ENCODE measurements at places on chromosomes 5 and 9. TPM values are rescaled to one million over a fixed set of nuclear protein-coding genes. Genes with fewer than 3 reads are reported as not detected.

SLCO6A1 gene
- not detected for total RNA-seq

DNA sequence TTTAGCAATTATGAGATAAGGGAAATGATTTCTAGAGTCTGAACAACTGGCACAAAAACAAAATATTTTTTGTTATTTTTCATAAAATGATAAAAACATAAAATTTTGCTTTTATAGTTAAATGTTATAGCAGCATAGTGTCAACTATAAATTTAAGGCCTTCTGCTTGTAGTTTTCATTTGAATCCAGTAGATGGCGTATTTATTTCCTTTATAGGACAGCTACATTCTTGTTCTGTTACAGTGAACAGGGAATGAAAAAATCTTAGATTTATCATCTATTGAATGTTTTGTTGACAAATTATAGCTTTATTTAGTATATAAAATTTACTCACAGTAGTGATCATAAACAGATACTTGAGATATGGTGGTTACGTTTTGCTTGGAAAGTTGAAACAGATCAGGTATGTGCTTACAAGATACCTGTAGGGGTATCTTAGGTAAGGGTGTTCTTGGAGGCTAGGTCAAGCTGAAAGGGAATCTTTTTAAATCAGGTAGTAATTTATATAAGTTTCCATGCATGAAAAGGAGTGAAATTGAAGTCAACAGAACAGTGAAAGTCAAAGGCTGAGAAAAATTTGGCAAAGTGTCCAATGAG, 239.3 kb upstream of the GRIN3A start:
- no peak for DNase-seq

- no peak for DNase-seq
Measured at GRCh38 chr5:157558041-157558595, 17.5 kb downstream of the ADAM19 start.

GOLGA1 gene
- total RNA-seq = 22.7 TPM

DNA sequence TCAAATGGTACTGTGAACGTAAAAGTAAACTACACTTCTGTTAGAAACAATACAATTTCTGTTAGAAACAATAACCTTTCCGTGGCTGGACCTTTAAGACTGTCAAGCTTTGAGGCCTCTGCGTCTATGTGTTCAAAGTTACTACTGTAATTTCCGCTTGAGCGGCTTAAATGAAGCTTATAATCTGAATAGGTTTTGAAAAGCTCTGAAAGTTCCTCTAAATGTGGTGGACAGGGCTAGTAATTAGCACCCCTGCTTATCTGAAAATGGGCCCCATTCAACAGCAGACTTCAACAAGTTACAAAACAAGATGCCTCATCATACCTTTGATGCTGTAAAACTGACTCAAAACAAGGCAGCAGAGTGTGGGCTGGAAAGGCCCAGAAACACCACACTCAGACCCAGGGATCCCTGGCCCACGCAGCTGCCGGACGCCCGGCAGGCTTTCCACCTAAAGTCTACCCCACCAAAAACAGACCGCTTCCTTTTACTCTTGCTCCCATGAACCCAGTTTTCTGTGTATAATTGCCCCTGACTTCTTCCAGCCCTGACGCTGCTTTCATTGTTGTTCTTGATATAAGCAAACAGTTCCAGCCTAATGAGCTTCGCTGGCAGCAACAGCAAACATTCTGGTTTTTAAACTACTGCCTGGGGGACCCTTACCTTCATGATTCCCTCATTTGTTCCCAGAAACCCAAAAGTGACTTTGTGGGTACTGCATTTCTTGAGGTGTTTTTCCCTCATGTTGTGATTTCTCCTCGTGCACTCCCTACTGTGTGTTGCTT, 66.7 kb downstream of the TLE1 start:
- DNase-seq = no peak

DNA sequence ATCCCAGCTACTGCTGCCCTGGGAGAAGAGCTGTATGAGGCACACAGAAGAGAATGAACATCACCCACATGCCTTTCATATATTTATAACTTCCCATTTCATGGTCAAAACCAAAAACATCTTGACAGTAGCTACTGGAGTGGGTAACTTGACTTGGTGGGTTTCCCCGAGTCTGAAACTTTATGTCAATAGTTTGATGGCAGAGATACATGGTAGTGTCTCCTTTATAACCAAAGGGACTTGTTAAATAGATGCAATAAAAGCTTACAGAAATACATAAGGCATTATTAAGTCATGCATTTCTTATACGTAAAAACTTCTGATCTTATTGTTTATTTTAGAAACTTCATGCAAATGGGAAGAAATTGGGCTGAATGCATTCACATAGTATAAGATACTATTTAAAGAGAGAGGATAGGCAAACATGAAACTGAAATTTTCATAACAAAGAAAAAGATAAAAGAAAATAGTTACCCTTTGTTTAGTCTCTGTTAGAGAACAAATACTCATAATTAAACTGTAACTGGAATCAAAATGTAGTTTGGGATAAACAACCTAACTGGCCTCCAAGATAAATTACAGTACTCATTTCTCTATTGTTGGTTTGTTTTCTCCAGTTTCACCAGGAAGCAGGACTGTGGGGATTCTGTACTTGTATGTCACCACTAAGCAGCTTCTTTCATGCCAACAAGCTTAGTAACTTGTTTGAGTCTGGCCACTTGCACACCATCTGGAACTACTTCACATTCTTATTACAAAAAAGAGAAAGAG, 459.3 kb upstream of the MEF2C start:
- no peak for DNase-seq

DNA sequence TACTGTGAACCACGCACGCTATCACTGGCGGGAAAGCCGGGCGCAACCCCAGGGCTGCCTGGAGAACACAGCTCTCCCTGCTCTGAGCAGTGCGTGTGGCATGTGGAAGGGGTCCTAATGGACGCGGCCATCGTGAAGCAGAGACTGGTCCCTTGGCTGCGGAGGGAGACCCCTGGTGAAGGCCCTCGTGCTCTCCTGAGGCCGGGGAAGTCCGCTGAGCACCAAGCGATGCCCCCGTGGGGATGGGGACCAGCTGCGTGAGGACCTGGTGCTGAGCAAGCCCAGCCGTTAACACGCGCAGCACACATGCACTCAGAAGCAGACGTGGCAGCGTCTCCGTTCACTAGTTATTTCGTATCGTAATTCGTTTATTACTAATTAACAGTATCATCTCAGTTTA, 24.4 kb downstream of the SLC12A7 start:
- no peak for DNase-seq

GRCh38 chr9:37732086-37732741, 21.4 kb upstream of the TRMT10B start:
- DNase-seq = no peak

- no peak for DNase-seq
Measured at GRCh38 chr5:36885566-36886485, 9.3 kb downstream of the NIPBL start.

FOXI1 gene
- not detected for total RNA-seq

GRPEL2 gene
- total RNA-seq = 43.0 TPM

DNA sequence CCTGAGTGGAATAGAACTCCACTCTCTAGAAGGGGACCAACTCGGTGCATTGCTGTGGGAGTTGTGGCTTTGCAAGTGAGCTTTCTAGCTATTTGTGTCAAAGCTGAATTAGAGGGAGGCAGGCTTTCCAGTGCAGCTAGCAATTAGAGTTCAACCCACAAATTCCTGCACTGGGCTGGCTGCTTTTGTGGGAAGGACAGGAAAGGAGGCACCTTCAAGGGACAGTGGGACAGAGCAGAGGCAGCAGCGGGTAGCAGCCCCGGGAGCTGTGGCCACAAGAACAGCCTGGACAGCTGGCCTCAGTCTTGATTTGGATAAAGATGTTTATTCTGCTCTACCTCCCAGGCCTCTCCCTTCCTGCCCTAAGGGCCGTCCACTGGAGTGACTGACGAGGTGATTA, 83.7 kb upstream of the SLIT3 start:
- DNase-seq = no peak

- no peak for DNase-seq
Measured at GRCh38 chr5:60267907-60268306, 374.4 kb upstream of the PDE4D start.

DNA sequence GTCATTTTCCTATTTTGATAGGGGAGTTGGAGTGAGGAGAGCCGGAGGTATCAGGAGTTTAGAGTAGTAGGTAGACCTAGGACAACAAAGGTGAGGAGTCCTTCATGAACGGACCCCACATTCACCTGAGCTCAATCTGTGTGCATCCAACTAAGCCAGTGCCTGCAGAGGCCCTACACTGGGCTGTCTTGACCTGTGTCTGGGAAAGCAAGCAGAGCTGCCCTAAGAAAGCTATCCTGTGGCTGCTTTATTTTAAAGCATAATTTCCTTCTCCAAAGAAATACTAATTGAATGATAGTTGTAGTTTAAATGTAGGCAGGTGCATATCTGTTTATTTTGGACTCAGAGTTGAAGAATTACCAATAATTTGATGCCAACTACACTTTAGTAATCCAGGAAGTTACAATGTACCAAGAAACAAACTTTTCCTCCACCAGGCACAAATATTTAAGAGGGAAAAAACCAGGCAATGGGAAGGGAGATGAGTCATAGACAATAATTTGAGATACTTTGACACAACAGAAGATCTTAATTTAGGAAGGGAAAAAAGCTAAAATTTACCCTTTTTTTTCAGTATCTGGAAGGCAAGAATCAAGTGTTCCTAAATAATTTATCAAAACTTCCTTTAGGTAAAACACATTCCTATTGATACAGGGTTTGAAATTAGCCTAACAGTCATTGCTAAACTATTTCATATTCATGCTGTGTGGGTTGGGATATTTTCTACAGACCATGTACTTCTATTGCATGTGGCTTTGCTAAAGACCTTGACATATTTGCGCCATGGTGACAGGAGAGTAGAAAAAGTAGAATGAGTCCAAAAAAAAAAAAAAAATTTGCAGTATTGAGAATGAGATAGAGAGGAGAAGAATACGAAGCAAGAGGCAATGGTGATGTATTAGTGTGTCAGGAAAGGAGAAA, 376.6 kb upstream of the TUSC1 start:
- DNase-seq = no peak

DNA sequence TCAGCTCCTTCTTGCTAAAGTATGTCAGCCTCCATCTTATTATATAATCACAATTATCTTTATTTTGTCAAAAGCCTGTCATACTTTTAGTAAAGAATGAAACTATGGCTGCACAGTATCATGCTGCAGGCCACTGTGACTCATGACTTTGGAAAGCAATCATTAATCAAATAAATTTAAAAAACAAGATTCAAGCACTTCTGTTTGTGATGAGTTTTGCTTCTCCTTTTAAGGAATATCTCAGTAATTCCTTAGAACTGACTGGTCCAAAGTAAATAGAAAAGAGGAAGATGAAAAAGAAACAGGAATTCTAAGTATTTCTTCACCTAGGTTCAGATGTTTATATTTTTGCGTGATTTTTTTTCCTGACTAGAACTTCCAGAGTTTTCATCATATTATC, 83.1 kb downstream of the EDIL3 start:
- DNase-seq = no peak

- DNase-seq = no peak
Measured at GRCh38 chr5:79200573-79201183, 35.3 kb upstream of the JMY start.

CORO2A gene
- total RNA-seq = 11.8 TPM

DNA sequence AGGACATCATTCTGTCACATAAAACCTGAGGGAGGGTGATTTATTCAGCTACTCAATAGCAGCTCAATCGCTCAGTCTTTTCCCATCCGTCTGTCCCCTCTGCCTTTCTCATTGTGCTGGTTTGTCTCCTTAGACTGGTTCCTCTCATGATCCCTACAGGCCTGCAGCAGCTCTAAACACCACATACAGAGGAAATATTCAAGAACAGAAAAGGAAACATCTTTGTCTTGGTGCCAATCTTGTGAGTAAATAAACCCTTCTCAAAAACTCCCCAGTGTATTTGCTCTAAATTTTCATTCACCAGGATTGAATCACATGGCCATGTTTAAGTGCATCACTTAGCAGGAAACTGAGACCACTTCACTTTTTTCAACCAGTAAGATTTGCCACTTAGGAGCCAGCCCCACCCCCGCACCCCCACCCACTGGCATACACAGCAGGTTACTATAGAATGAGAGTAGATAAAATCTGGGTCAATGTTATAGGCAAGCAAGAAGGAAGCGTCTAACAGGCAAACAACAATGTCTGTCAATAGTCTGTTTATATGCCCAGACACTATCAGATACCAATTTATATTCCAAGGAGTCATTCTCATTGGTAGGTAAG, 895.5 kb upstream of the DMAC1 start:
- no peak for DNase-seq

DNA sequence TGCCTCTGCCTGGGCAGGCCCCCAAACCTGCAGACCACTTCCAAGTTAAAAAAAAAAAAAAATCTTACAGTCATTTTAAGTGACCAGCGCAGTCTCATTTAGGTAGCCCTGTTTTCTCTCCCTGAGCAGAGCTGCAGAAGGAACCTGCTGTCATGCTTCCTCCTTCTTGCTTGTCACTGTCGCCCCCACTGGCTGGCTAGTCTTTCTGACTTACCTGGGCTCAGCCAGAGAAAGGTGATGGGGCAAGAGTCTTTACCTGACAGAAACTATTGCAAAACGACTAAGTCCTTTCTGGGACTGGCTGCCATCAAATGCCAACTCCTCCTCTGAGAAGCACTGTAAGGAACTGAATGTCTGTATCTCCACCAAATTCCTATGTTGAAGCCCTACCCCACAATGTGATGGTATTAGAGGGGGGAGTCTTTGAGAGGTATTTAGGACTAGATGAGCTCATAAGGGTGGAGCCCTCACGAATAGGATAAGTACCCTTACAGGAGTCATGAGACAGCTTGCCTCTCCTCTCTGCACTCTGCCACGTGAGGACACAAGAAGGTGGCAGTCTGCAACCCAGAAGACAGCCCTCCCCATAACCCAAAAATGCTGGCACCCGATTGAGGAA, 58.4 kb upstream of the SHC3 start:
- DNase-seq = no peak

DNA sequence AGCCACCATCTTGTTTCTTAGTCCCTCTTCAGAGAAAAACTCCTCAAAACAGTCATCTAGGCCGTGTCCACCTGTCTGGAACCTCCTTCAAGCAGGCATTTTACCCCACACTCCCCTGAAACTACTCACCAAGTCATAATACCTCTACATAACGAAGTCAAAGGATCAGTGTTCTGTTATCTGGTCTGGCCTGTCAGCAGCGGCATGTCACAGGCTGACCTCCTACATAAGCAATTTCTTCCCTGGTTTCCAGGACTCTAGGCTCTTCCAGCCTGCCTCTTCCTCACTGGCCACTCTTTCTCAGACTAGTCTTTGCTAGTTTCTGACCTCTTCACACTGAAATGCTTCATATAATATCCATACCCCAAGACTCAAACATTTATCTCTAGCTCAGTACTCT, 72.2 kb downstream of the SPTLC1 start:
- DNase-seq = no peak

ANKRD33B gene
- 5.6 TPM for total RNA-seq

TYRP1 gene
- not detected for total RNA-seq

IL31RA gene
- total RNA-seq = not detected

- no peak for DNase-seq
Measured at GRCh38 chr5:143409926-143410325, 6.4 kb upstream of the NR3C1 start.

- no peak for DNase-seq
Measured at GRCh38 chr5:109105631-109106267, 304.0 kb downstream of the PJA2 start.

DNA sequence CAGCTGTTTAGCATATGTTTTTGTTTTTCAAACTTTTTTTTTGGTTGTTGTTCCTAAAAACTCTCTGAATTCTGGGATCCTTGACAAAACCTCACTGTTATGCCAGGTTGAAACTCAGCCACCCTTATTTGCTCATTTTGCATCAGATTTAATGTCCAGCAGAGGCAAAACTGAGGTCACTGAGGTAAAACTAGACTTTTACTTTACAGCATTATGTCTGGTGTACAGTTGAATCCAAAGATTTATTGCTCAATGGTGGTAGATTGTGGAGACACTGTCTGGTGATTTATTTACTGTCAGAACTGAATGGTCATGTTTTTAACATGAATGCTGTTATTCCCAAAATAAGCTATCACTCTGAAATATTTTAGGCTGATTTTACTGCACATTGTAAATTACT, 87.9 kb downstream of the FBXL7 start:
- DNase-seq = no peak

Measured in activated naive CD4-positive, alpha-beta T cell treated with anti-CD3 and anti-CD28 coated beads, Interleukin-2, amount 50 U/mL, for 72 hours (primary cell).